ENCODE measurements at places on chromosomes 2 and 18.

- no peak for DNase-seq
Observed at GRCh38 chr18:9244376-9244775, 90.2 kb upstream of the TWSG1 start.

DNA sequence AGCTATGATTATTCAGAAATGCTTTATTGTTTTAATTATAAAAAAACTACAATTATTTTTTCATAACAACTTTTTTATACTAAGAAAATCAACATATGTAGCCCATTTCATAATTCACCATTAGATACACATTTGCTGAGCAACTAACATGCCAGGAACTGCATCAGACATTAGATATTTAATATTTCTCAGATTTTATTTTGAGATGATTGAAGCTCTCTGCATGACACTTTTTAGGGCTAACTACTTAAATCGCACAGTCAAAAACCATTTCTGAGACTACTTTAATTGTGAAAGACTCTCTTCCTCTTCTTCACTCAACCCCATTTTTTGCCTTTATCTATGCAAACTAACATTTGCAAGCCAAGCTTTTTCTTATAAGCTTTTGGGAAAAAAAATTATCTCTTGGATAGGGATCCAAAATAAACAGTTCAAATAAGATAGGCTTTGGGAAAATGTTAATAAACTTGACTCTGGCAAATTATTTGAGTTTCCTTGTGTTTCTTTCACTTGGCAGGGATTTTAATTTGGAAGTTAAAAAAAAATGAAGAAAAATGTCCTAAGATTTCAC, 9.1 kb upstream of the COL3A1 start:
- DNase-seq, result no peak

- peak; percentile 47 for DNase-seq
Observed at GRCh38 chr2:45172760-45173392, 163.6 kb upstream of the SIX2 start.

DNA sequence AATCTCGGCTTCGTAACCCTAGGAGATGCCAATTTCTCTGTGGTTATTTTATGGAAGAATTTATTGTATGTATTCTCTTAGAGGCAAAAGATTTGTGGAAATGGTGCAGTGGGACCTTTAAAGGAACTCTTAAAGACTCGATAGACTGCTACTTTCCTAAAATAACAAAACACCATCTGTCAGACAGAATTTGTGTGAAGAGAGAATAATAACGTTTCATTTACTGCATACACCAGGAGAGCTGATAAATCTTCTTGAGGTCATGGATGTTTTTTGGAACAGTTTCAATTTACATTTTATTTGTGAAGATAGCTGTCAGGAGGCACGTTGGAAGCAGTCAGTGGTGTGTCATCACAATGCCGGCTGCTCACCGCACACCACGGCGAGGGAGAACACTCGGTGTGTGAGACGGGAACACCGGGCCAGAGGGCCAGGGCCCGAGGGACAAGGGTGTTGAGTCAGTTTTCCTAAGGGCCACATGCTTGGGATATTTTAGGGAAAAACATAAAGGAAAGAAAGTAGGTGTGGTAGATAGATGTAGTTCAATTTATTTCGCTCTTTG, 1681.0 kb upstream of the DDX18 start:
- no peak for DNase-seq

DNA sequence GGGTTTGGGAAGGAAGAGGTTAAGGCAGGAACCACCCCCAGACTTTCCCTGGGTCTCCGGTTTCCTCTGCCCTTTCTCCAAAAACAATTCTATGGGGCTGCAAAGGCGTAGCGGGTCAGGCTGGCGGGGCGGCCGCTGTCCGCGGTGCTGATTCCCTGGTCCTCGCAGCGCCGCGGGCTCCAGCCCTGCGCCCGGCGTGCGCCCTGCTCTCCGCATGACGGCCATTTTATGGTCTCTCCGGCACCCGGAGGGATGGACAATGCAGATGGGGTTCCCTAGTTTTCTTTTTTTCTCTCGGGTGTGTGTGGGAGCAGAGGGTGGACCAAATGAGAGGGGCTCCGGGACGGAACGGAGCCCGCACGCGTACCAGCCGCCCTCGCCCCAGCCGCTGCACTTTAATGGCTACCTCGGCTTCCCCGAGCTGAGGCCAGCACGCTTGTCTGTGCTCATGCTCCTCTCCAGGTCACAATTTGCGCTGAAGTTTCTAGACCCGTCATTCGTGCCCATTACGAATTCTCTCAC, 1.6 kb downstream of the ST8SIA3 start:
- peak; percentile 26 for DNase-seq

- DNase-seq, result no peak
Observed at GRCh38 chr2:188598551-188598950, 306.9 kb downstream of the GULP1 start.

DNA sequence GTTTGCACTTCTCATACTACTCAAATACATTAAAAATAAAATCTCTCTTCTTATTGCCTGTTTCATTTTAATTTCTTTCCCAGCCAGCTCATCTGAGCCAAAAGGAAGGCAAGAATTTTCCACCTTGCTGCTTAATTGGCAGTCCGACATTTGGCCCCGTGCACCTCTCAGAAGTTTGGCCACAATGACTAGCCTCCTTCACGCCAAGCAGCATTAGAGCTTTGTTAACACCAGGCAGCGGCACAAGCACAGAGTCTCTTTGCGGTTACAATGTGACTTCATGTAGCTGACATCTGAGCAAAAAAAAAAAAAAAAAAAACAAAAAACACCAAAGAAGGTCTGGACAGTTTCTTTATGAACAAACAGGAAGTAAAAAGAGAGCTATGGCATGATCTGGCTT, 248.9 kb downstream of the OSR1 start:
- no peak for DNase-seq

GRCh38 chr2:196239622-196240587, 68.5 kb upstream of the STK17B start:
- peak; percentile 27 for DNase-seq

DNA sequence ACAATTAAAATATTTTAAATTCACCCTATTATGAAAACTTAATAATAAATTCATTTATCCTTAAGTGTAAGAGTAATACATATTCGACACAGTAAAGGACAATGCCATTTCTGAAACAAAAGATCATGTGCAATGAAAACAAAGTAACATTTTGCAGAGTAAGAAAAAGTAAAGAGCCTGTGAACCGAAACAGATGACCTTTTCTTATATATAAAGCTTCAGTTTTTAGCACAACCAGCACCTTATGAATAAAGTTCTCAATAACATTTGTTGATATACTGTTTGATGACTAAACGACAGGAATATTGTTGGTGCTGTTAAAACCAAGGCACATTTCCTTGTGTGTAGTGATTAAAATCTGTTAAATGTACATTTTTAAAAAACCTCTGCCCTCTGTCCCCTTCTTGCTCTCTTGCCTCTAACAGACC, 1.5 kb downstream of the PELI1 start:
- no peak for DNase-seq

DNA sequence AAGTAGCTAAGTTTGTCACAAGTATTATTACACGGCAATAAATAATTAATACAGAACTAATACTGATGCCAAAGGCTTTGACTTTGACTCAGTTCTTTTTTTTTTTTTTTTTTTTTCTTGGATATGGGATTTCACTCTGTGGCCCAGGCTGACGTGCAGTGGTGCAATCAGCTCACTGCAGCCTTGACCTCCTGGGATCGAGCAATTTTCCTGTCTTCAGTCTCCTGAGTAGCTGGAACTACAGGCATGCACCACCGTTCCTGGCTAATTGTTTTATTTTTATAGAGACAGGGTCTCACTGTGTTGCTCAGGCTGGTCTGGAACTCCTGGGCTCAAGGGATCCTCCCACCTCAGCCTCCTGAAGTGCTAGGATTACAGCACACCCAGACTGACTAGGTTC, 284.5 kb downstream of the SS18 start:
- no peak for DNase-seq

DNA sequence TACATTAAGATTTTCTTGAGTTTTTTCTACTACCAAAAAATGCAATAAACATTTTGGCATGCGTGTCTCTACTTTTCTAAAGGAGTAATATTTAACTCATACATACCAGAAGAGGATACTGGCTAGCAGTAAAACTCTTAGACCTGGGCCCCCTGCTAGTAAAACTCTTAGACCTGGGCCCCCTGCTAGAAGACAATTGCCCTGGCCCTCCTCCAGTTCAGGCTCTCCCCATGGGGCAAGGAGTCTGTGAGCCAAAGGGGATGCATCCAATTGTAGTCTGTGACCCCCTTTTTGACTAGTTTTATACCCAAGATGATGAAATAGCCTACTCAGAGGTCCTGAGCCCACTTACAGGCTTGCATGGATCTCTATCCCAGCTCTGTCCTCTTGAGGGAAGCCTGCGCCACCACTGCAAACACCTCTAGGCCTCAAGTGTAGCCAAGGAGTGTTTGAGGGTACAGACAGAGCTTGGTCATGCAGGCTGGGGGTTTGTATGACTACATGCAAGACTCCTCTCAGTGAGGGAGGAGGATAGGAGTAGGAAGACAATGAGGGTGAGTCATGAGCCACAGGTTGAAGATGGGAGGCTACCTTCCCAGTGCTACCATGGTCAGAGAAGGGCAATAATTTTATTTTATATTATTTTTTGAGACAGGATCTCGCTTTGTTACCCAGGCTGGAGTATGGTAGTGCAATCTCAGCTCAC, 45.2 kb upstream of the PGAP1 start:
- DNase-seq, result no peak

DNA sequence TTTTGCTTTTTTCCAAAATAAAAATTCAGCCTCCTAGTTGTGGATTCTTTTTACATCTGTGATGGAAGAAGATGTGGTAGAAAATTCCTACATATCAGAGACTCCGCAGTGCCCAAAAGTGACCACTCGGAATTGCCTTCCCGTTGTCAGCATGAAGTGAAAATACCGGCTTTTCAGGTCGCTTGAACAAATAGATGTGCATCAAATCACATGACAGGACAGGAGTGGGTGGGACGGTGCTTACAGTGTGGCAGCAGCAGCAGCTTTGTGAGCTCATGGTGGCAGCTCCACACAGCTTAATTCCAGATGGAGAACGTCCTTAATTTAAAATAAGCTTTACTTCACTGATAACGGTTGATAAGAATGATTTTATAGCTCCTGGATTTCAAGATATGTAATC, 20.3 kb downstream of the SALL3 start:
- no peak for DNase-seq

GRCh38 chr2:184523732-184524131, 74.6 kb upstream of the ZNF804A start:
- no peak for DNase-seq

DNA sequence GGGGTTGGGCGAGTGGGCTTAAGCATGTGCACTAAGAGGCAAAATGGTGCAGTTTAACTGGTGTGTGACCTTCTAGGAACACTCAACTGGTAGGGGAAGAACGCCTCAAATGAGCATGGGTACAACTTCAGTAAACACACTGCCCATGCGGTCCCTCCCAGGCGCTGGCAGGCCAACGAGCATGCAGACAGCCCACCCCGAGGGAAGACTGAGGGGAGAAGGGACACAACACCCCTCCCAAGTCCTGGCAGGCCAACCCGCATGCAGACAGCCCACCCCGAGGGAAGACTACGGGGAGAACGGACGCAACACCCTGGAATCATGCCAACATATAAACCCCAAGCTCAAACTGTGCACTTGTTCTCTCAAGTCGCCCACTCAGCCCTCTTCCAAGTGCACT, 456.0 kb downstream of the FBXO15 start:
- DNase-seq, result no peak

GRCh38 chr2:61379521-61379920, 91.4 kb downstream of the USP34 start:
- DNase-seq, result no peak

DNA sequence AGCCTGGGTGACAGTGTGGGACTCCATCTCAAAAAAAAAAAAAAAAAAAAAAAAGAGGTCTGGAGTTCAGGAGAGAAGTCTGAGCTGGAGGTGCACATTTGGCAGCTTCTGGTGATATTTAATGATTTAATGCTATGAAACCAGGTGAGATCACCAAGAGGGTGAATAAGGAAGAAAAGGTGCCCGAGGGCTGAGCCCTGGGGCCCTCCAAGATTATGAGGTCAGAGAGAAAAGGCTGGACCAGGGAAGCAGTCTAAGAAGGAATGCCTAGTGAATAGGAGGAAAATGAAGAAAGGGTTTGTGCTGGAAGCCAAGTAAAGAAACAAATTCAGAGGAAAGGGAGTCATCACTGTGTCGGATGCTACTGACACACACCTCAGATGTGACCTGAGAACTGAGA, 88.0 kb upstream of the PELI1 start:
- no peak for DNase-seq

GRCh38 chr2:150371044-150371818, 116.2 kb downstream of the RND3 start:
- DNase-seq, result peak; percentile 18

- no peak for DNase-seq
Observed at GRCh38 chr2:8518979-8519668, 162.7 kb upstream of the ID2 start.

DNA sequence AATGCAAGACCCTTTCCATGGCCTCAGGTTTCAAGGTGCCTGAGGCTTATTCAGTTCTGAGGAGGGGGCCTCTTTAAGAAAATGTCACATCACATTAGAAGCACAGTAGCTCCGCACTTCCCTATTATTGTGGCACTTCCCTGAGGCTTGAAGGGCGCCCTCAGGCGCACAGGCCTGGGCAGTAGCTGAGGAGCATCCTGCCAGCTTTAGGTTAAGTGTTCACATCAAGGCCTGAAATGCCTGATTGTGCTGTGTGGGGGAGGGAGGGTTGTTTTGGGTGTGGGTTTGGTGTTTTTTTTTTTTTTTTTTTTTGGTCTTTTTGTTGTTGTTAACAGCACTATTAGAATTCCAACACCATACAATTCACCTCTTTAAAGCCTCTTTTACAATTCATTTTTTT, 107.9 kb downstream of the CABLES1 start:
- no peak for DNase-seq

DNA sequence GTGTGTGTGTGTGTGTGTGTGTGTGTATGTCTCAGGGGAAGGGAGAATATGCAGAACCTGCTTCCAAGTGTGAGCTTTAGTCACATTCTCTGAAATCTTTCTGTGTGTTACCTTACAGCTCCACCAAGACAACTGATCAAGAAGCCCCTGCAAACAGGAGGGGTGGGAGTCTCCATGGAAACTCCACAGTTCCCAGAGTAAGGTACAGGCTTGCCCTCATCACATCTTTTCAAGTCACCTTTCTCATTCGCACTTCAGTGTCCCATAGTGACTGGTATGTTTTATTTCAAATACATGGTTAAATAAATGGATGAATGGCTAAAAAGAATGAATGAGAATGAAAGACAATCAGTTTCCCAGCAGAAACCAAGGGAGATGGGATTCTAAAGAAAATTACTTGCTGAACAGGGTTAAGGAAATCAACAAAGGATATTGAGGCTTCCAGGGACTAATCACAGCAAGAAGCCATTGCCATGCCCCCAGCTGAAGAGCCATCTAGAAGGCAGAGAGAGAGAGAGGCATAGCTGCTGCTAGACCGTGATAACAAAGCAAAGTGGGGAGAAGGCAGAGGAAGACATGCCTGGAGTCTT, 987.2 kb upstream of the CELF4 start:
- DNase-seq, result no peak

DNA sequence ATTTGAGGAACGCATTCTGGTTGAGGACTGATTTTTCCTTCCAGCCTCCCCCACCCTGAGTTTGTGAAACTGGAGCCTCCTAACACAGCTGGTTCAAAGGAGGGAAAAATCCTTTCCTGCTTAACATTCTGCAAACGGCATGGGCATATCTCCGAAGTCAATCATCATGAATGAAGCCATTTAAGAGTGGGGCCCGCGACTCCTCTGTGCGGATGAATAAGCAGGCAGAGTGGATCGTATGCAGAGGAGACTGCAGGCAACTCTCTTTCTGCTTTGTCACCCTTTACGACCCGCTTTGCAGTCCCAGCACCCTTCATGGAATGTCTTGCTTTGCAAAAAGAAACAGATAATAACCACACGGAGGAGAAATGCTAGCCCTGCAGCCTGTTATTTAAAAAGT, 305.2 kb downstream of the CLIP4 start:
- DNase-seq, result no peak

GRCh38 chr18:24736662-24737330, 276.4 kb downstream of the HRH4 start:
- DNase-seq, result no peak

Measured in AG10803 (cell line).